Uterus (tissue), 4 donors: ENCODE measurements at places on chromosomes 16 and 17. TPM values are rescaled to one million over a fixed set of nuclear protein-coding genes. Genes with fewer than 3 reads are reported as not detected.

GRCh38 chr16:69324013-69324531, 6.3 kb downstream of the PDF start:
- H3K36me3 ChIP-seq = no peaks in the 10 kb centered on the region
- H3K4me1 ChIP-seq = peaks cover 6% of the 10 kb centered on the region
- no peak overlapping the region for H3K4me3 ChIP-seq
- H3K27me3 ChIP-seq = no peaks in the 10 kb centered on the region
- DNase-seq = peak; percentile 67
- peak overlapping the region; percentile 8 for H3K27ac ChIP-seq

DNA sequence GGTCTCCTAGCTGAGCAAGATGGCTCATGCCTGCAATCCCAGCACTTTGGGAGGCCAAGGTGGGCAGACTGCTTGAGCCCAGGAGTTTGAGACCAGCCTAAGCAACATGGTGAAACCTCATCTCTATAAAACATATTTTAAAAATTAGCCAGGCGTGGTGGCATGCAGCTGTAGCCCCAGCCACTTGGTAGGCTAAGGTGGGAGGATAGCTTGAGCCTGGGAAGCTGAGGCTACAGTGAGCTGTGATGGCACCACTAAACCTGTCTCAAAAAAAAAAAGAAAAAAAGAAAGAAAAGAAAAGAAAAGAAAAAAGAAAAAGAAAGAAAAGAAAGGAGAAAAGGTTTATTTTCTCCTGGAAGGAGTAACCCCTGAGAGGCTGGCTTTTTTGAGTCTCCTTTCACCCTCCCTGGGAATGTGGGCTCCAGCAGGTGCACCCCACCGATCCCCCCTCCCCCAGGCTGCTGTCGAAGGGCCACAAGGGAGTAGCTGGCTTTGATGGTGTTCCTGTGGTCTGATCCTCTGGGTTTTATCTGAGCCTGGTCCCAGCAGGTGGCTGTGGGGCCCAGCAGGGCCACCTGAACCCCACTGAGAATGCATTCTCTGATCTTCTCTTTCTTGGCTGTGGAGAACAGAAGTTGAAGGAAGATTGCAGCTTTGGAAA, 29.9 kb upstream of the TNRC6C start:
- H3K36me3 ChIP-seq = no peaks in the 10 kb centered on the region
- H3K4me1 ChIP-seq = no peaks in the 10 kb centered on the region
- H3K4me3 ChIP-seq = no peak overlapping the region
- no peak for DNase-seq
- H3K27ac ChIP-seq = no peak overlapping the region

GRCh38 chr17:71460943-71461342, 659.9 kb upstream of the SOX9 start:
- H3K27ac ChIP-seq = no peak overlapping the region
- no peaks in the 10 kb centered on the region for H3K36me3 ChIP-seq
- DNase-seq = no peak

DNA sequence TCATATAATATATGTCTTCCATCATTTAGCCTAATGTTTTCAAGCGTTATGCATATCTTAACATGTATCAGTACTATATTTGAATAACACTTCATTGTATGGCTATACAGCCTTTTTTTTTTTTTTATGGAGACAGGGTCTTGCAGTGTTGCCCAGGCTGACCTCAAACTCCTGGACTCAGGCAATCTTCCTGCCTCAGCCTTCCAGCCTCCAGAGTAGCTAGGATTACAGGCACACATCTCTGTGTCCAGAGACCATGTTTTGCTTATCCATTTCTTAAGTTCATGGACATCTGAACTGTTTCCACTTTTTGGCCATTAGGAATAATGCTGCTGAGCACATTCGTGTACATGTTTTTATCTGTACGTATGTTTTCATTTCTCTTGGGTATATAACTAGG, 7.8 kb downstream of the BPTF start:
- H3K36me3 ChIP-seq = no peaks in the 10 kb centered on the region
- peaks cover 8% of the 10 kb centered on the region for H3K4me1 ChIP-seq
- DNase-seq = no peak
- no peak overlapping the region for H3K27ac ChIP-seq
- no peaks in the 10 kb centered on the region for H3K27me3 ChIP-seq

DNA sequence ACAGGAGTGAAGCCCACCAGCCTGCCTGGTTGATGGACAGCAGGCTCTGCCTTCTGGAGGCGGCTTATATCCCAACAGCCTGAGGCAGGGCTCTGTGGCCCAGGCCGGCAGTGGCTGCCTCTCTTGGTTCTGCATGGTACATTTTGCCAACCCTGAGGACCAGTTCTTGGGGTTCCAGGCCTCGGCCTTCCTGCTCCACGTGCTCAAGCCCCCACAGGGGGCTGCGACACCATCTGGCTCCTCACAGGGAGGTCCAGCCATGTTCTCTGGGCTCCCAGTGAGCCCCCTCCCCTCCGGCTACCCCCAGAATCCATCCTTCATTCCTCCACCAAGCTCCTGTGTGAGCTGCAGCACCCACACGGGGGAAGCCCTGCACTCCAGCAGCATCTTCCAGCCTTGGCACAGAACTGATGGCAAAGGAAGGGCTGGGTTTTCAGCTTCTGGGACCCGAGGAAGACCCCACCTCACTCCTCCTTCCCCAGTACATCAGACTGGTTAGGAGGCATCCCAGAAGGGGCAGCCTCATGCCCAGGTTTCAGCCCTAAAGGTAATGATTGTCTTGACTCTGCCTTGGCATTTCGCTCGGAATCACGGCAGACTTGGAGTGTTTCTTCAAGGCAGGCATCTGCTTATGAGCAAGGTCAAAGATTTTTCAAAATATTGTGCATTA, 231.2 kb downstream of the CPPED1 start:
- no peak for DNase-seq
- no peaks in the 10 kb centered on the region for H3K27me3 ChIP-seq
- H3K4me1 ChIP-seq = no peaks in the 10 kb centered on the region
- no peak overlapping the region for H3K27ac ChIP-seq
- H3K4me3 ChIP-seq = no peak overlapping the region

DNA sequence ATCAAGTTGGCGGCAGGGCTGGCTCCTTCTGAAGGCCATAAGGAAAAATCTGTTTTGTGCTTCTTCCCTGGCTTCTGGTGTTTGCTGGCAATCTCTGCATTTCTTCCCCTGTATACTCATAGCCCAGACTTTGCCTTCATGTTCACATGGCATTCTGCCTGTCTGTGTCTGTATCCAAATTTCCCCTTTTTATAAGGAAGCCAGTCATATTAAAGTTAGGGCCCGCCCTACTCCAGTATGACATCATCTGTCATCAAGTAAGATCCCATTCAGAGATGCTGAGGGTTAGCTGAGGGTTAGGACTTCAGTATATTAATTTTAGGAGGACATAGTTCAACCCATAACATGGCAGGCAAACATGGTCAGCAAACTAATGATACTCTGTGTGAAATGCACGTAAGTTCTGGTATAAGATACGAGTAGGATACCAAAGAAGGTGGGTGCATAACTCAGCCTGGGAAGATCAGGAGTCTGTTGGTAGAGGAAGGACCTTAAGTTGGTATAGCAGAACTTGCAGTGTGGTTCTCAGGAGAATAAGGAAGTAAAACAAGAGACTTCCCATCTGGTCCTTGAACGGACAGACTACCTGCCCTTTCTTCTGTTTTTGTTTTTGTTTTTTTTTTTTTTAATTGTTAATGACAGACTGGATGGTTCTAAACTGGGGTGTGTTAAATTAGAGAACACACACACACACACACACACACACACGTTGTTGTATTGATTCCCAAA, 13.9 kb downstream of the MAP2K6 start:
- no peak for DNase-seq
- no peaks in the 10 kb centered on the region for H3K36me3 ChIP-seq
- H3K27me3 ChIP-seq = no peaks in the 10 kb centered on the region

DNA sequence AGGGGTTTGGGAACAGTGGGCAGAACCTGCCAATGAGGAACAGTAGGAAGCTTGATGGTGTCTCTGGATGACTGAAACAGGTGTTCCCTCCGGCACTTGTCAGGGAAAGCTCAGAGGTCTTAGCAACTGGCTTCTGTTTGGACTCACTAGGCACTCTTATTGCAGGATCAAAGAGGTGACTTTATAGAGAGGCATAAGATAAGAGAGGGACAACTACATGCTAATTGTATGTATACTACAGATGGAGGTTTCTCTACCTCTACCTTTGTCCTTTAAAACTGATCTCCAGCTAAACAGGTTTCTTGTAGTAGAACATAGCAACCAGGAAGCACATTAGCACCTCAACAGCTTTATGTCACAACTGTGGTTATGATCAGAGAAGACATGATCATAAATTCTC, 7.6 kb downstream of the CNTD1 start:
- H3K4me1 ChIP-seq = no peaks in the 10 kb centered on the region
- H3K36me3 ChIP-seq = no peaks in the 10 kb centered on the region
- H3K27ac ChIP-seq = no peak overlapping the region
- no peak overlapping the region for H3K4me3 ChIP-seq

Gene CCL8
- total RNA-seq = not detected

Gene CDH1
- total RNA-seq = 0.26 TPM

Gene CCP110
- total RNA-seq = 52.7 TPM

Gene PIRT
- total RNA-seq = 0.97 TPM

Gene CHAD
- not detected for total RNA-seq

Gene SEZ6L2
- total RNA-seq = 19.4 TPM

Gene IGF2BP1
- total RNA-seq = 1.8 TPM

Gene ANKRD13B
- total RNA-seq = 14.7 TPM
